GM19239 (cell line): ENCODE measurements at places on chromosomes 6 and 20.

DNA sequence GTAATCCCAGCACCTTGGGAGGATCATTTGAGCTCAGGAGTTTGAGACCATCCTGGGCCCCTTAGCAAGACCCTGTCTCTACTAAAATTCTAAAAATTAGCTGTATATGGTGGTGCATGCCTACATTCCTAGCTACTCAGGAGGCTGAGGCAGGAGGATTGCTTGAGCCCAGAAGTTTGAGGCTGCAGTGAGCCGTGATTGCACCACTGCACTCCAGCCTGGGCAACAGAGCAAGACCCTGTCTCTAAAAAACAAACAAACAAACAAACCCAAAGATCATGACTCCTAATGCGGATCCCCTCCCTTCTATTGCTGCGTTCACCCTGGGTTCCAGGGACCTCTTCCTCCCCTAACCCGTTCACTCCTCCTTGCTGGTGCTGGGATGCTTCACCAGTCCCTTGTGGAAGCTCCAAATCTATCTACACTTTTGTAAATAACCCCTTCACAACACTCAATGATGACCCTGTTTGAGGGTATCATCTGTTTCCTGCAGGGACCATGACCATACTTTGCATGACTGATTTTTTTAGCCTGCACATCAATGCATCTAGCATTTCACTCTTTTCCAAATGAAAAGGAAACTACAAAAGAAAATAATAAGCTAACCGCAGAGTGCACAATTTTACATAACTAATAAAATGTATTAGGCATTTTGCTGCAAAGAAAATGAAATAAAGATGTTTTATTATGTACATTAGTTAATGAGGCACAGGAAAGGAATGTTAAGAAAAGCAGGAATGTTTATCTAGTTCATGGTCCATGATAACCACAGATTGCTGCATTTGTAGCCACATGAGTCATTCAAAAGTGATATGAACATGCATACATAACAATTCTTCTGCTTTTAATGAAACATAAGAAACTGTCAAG is 30.5 kb upstream of the IPCEF1 start:
- no peak for DNase-seq

DNA sequence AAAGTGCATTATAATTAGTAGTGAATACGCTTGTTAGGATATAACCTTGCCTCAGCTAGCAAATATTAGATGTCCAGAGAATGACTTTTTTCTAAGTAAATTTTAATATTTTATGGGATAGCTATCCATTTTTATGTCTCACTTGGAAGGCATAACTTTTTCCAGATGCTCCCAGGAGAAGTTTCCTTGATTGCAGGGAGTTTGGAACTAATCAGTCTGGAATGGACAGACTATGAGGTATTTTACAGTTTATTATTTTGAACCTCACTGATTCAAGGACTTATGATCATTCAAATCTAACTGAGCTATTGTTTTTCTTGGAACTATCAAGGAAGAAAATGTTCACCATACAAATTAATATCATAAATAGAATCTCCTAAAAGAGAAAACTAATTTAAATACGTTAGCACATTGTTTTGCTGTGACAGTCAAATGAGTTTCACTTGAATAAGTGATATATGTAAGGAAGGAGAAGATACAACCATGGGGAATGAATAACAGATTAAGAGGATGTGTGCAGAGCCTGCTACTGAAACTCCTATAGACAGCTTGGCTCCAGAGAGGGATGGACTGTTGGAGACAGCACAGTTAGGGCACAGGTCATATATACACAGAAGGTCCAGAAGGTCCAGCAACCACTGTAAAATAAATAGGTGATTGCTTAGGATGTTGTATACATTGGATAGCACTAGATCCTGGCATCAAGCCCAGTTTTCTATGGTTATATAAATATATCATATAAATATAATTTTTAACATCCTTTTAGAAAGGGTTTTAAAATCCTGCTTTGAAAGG is 20.6 kb upstream of the LCA5 start:
- no peak for DNase-seq

DNA sequence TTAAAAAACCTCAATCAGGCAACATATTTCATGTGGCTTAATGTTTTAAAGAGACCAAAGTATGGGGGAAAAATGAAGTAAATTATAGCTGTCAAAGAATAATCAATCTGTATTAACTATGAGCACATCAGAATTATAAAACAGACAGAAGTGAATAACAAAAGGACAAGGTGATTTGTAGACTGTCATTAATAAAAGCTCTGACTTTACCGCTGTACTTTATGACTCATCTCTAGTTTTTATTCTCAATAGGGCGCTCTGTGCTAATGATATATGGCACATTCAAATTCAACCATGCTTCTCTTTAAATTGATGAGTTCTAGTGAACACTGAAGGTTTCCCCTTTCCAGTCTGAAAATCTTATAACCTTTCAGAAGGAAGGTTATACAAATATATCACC is 72.0 kb downstream of the PREP start:
- no peak for DNase-seq

GRCh38 chr20:62662422-62662821 is 20.1 kb downstream of the SLCO4A1 start:
- DNase-seq = no peak

DNA sequence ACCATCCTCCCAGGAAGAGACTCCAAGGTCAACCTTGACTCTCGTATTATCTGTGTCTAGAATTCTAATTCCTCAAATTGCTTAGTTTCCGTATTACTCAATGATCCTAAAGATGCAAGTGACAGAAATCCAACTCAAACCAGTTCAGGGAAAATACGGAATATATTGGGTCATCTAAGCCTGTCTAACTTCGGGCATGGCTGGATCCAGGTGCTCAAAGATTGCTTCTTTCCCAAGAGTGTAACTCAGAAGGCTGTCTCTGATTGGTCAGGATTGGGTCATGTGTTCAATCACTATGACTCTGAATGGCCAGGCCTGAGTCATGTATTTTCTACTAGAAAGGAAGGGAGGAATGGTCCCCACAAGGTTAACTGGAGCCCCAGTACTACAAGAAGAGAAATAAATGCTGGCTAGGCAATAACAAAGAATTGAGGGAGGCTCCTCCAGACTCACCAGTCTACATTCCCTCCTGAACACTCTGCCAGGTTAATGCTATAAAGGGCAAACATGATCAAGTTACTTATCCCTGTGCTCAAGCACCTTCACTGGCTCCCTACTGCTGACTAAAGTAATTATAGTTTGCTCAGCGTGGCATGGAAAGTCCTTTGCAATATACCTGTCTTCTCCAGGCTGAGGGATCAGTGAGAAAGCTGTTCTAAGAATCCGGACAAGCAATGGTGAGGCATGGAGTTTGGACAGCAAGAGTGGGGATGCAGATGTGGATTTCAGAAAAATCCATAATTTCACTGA is 15.4 kb upstream of the PREX1 start:
- DNase-seq = no peak

- no peak for DNase-seq
Measured at GRCh38 chr20:53737396-53738038, 143.9 kb upstream of the ZNF217 start.

GRCh38 chr20:52003415-52003814 is 188.2 kb downstream of the ZFP64 start:
- DNase-seq = no peak
